NCI-H510A treated with DMSO at 0.1 percent for 48 hours (cell line): ENCODE measurements at places on chromosomes 6 and 20.

DNA sequence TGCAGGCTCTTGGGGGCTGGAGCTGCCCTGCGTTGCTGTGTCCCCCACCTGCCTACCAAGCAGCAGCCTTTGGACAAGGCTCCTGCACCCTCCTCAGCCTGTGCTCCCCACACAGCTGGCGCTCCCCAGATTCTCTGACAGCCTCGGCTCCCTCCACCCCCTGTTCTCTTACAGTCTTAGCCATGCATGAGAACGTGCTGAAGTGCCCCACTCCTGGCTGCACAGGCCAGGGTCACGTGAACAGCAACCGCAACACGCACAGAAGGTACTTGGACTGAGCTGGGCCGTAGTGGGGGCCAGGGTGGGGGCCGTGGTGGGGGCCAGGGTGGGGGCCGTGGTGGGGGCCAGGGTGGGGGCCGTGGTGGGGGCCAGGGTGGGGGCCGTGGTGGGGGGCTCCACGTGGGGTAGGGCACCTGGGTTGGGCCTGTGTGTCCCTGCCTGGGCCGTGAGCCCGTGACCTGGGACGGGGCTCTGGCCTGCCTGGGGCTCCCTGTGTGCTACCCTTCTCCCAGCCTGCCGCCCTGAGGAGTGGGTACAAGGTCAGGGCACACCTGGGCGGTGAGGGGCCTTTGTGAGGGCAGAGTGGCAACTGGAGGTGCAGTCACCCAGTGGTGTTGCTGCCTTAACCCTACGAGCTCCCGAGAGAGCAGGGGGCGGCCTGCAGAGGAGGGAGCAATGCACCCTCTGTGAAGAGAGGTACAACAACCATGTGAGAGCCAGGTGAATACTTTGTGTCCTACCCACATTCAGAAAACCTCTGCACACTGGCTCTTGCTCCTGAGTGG is 43.5 kb upstream of the PCMTD2 start:
- DNase-seq = no peak

DNA sequence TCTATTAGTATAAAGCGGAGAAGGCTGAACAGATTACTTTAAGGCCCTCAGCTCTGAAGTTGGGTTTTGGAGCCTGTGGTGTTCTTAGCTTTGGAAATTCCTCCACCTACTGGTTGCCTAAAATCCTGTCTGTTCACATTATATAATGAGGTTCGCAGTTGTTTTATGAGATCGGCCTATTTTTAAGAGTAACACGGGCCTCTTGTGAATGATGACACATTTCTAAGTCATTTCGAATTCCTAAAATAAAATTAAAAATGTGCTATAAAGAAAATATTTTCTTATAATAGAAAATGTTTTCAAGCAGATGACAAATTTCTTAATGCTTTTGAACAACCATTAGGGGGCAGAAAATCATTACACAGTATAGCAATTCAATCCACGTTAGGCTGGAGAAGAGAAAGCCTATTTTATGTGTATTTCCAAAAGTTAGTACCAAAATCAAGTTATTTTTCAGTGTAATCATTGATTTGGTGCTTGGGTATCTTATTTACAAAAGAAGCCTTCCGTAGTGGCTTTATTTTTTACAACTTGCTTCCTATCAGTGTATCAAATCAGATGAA is 15.8 kb upstream of the FAM8A1 start:
- DNase-seq = peak; percentile 69

DNA sequence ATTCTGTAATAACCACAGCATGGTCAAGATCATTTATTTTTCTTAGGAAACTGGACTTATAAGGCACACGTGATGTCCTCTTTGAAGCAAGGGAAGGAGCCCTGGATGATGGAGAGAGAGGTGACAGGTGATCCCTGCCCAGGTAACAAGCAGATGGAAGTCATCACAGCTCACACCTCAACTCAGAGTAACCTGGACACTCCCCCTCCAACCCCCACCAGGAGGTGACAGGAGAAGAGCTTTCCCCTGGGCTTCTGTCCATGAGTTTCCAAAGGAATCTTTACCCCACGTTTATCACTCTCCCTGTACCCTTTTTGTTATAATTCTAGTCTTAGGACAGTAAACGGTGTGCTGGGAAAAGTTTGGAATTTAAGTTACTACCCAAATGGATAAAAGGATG is 28.4 kb downstream of the ZNF334 start:
- no peak for DNase-seq

- no peak for DNase-seq
Measured at GRCh38 chr6:108851756-108852155, 3.5 kb downstream of the ARMC2 start.

- no peak for DNase-seq
Measured at GRCh38 chr6:158638324-158638854, 6.2 kb downstream of the DYNLT1 start.

- no peak for DNase-seq
Measured at GRCh38 chr20:54321352-54322087, 113.6 kb downstream of the PFDN4 start.

DNA sequence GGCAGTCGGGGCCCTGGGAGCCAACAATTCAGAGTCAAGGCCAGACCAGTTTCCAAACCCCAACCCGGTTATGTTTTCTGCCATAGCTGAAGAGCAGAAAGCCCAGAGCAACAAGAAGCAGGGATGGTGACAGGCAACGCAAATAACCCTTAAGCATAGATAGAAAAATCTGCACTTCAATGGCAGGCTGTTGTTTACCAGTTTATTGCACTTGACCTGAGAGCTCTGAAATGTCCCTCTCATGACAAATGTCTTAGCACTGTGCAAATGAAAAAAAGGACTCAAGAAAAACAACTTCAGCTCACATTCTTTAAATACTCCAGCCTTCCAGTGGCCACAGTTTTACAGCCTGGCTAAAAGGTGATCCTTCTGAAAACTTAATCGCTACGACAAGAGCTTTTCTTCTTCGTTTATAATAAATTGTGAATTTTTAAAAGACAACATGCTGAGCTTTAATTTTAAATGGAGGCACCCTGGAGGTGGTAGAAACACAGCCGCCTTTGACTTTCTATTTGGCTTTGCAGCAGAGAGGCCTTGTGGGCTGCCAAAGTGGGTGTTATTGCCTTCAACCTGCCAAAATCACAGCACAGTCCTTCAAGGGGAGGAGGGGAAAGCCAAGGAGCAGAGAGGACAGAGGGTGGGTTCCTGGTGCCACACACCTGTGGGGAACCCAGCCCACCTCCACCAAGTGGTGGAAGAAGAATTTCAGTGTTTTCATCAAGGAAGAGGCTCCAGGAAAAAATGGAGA is 289.5 kb upstream of the CDYL start:
- DNase-seq = no peak

GRCh38 chr6:38346291-38347079 is 293.2 kb downstream of the BTBD9 start:
- DNase-seq = no peak

DNA sequence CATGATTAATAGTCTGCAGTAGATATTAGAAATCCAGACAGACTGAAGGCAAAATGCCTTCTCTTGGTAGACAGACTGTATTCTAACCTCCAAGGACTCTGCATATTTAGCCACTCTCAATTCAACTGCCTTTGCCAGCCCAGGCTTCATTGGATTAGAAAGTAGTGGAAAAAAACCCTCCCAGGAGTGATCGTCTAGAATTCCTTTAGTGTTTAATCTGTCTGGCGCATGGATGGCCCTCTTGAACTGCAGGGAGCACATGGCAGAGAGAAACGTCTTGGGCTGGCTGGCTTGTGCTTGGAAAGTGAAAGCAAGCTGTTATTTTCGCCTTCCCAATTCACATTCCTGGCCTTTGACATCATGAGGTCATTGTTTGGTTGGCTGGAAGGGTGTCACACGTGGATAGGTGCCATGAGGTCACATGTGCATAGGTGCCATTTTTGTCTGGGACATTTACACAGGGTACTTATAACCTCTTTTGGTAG is 30.9 kb upstream of the NEDD9 start:
- DNase-seq = no peak

GRCh38 chr6:116439522-116440051 is 21.6 kb upstream of the CALHM6 start:
- no peak for DNase-seq

- peak; percentile 64 for DNase-seq
Measured at GRCh38 chr20:25389401-25389857, 1.2 kb downstream of the ABHD12 start.

DNA sequence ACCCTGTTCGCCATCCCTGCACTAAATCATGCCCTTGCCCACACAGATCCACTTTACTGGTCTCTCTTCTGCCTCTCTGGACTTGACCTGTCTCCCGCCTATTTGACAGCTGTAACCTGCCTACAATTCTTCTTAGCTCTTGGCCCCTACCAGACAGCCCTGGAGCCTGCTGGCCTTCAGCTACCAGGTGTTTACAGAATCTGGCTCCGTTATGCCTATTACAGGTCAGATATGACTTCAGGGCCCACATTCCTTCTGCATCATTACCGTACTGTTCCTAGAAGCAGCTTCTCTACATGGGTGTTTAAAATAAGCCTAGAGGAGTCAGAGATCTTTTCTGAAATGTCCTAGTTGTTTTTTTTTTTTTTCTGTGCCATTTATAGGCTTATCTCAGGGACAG is 45.4 kb upstream of the CCN6 start:
- DNase-seq = no peak

DNA sequence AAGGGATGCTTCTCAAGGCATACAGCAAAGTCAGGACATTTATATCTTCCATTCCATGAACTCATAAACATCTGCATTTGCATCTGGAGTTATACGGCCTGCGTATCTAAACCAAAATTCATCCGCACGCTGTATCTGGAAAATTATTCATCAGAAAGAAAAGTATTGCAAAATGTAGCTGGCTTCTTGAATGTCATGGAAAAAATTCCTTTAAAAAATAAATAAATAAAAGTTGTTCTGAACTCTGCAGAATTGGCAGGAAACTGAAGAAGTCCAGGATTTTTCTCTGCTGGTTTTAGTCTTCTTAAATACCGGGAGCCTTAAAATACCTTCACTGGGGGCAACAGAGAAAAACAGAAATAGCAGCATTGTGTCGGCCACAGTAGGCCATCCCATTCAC is 23.7 kb upstream of the FOXF2 start:
- DNase-seq = no peak

GRCh38 chr6:13412639-13413465 is 74.5 kb downstream of the GFOD1 start:
- DNase-seq = peak; percentile 62

- DNase-seq = no peak
Measured at GRCh38 chr6:72810571-72811280, 188.9 kb downstream of the KCNQ5 start.

GRCh38 chr6:156242206-156242605 is 535.0 kb upstream of the ARID1B start:
- DNase-seq = no peak

- DNase-seq = no peak
Measured at GRCh38 chr6:38738261-38738660, 23.1 kb downstream of the DNAH8 start.

GRCh38 chr6:91483415-91484105 is 896.7 kb upstream of the MAP3K7 start:
- DNase-seq = no peak

DNA sequence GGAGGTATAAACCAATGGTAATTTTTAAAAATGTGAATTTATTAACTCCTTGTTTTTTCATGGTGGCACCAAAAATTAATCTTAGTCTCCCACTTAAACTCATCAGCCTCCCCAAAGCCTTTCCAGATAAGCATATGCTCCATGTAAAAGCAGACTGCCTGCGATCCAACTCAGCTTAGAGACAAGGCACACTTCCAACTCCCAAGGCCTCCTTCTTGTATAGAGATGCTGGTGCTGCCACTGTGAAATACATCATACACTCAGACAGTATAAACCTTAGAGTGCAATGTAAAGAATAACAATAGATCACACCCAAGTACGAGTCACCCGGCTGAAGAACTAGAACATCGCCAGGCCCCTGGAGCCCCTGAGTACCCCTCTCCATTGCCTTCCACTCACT is 2.0 kb downstream of the ANKRD6 start:
- DNase-seq = peak; percentile 6

- DNase-seq = peak; percentile 70
Measured at GRCh38 chr20:21622097-21622857, 83.2 kb upstream of the PAX1 start.
